ENCODE measurements at places on chromosomes 11 and 22.

DNA sequence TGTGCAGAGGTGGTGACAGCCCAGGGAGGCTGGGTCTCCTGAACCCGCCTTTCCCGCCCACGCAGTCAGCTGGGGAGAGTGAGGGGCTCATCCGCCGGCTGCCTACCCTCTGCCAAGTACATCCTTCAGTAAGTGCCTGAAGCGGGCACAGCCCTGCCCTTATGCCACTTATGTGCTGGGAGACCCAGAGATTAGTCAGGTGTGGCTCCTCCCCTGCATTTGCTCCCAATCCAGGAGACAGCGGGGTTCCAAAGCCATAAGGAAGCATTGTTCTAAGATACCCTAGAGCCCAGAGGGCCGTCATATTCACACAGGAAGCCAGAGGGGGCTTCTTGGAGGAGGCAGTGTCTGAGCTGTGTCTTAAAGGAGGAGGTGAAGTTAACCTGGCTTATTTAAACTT is 5.8 kb upstream of the PPP6R3 start:
- no peak for DNase-seq

GRCh38 chr11:115921540-115921939 is 417.3 kb upstream of the CADM1 start:
- DNase-seq = no peak

DNA sequence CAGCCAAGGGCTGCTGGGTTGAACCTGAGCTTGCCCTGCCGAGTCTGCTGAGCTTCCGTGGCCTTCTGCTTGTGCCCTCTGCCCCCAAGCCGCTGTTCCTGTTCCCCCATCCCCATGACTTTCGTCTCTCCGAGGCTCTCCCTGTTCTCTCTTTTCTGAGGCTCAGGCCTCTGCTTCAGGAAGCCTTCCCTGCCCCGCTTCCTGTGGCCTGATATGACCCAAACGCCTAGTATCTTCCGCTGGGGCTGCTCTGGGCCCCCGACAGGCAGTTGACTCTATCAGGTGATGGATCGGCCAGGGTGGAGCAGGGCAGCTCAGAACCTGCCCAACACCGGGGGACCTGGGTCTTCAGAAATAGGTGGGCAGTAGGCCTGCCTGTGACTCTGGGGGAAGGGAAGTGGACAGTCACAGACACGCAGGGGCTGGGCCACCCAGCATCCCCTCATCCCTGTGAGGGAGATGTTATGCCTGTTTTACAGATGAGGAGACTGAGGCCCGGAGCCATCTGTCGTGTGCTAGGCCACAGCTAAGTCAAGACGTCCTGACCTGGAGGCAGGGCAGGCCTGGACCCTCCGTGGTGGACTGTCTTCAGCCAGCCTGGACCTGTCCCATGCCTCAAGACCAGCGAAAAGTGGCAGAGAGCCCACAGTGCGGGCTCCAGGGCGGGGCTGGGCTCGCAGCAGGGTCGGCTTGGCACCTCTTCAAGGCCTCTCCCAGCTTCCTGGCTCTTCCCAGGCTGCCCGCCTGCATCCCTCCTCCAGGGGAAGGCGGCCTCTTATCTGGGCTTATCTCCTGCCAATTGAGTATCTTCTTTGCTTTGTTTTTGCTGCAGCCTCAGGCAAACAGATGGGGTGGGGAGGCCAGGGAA is 16.2 kb downstream of the BAD start:
- DNase-seq = peak; percentile 85

GRCh38 chr22:30754971-30755758 is 60.5 kb downstream of the OSBP2 start:
- peak; percentile 84 for DNase-seq

GRCh38 chr22:40367342-40367741 is 3.1 kb upstream of the SGSM3 start:
- no peak for DNase-seq

- DNase-seq = peak; percentile 41
Measured at GRCh38 chr22:46941968-46942798, 179.7 kb downstream of the TBC1D22A start.

DNA sequence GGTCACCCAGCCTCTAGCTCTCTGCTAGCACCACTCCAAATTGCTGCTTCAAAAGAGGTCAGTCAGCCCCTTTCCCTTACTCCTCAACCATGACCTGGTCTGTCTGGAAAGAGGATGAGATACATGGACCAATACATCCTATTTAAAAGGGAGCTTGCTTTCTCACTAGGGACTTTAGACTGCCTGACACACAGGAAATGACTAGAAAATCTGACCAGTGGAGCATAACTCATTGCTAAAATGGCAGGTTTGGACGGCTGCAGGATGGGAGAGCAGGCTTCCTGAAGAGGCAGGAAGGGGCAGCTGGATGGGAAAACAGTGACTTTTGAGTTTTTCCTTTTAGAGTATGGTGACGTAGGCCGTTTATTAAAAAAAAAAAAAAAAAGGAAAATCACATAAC is 25.3 kb downstream of the STIM1 start:
- peak; percentile 59 for DNase-seq

DNA sequence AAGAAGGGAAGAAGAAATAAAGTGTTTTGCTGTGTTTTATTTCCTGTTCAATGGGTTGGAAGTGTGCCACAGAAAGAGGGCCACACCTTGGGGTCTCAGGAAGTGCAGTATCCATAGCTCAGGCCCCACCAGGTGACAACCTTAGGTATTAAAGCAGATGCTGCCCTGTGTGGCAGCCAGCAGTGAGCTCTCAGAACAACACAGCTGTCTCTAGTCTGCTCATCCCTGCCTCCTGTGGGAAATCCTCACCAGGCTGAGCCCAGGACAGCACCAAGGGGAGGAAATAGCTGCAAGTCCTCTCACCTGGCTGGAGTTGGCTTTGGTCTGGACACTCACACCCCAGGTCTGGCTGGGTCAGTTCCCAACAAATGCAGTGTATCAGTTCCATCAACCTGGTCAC is 25.1 kb downstream of the ARL14EP start:
- no peak for DNase-seq

GRCh38 chr11:91231226-91231625 is 993.4 kb upstream of the FAT3 start:
- peak; percentile 44 for DNase-seq

DNA sequence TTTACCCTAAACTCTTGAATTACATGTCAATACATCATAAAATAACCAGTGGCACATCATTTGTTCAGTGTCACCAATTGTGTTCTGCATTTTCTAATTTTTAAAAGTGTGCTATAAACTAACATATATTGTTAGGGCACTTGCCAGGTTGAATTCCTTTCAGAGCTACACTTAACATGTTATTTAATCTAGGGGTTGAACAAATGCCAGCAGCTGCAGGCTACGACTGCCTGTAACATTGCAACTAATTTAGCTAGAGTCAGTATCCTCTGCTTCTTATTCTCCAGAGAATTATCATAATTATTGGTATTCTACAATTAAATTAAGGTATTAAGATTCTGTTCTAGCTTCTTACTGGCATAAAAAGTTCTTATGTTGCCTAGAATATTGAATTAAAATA is 46.4 kb upstream of the ARHGAP42 start:
- DNase-seq = no peak

DNA sequence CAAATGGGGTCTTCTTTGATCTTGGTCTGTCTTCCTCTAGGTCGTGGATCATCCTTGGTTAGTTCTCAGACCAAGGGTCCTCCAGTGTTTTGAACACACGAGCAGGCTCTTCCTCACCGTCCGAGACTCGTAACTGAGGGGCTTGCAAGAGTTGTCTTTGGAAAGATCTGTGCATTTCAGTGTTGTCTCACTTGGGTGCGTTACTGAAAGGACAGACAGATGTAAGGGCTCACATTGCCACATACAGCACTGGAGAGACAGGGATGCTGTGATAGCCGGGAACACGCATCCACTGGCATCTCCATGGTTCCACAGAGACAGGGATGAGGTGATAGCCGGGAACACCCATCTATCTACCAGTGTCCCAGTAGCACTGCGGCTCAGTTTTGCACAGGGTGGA is 15.7 kb downstream of the GLB1L2 start:
- DNase-seq = no peak

- no peak for DNase-seq
Measured at GRCh38 chr11:104096900-104097299, 60.5 kb downstream of the DDI1 start.

DNA sequence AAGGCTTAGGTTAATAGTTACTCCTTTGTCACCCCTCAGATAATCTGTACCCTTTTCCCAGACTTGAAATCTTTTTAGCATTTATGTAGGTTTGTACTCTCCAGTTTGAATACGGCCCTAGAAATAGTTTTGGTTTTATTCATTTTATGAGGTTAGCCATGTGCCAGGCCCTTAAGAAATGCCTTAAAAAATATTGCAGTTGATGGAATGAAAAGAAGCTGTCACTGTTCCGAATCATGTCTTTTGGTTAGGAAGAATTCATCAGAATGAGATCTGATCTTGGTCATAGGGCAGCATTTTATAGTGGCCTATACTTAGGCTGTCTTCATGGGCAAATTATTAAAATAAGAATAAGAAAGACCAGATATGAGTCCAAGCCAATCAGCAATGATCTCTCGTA is 14.8 kb upstream of the PRSS23 start:
- peak; percentile 84 for DNase-seq

DNA sequence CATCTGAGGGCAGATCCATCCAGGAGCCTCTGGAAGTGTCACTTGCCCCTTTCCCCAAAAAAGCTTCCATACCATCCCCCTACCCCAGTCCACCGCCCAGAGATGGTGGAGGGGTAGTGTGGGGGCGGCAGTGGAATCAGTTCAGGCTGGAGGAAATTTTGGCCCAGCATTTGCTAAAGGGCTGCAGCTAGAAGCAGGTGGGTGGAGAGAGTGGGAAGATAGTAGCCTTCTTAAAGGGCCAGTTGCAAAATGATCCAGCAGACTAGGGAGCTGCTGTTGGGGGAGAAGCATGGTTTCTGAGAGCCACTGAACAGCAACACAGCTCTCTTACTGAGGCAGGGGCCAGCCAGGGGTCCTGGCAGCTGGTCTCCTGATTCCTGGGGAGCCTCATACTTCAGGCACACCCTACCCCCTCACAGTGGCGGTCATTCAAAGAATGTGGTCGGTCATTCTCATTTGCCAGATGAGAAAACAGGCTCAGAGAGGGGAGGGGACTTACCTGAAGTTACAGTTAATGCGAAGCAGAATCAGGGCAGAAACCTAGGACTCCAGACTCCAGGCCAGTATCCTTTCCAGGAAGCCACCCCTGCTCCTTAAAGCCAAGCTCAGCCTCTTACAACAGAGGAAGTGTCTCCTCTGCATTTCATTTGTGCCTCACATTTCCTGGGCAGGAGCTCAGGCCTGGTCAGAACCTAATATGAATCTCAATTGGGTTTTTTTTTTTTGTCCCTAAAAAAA is 5.4 kb downstream of the SEC14L2 start:
- DNase-seq = no peak

- DNase-seq = no peak
Measured at GRCh38 chr11:8292351-8292750, 28.7 kb upstream of the LMO1 start.

DNA sequence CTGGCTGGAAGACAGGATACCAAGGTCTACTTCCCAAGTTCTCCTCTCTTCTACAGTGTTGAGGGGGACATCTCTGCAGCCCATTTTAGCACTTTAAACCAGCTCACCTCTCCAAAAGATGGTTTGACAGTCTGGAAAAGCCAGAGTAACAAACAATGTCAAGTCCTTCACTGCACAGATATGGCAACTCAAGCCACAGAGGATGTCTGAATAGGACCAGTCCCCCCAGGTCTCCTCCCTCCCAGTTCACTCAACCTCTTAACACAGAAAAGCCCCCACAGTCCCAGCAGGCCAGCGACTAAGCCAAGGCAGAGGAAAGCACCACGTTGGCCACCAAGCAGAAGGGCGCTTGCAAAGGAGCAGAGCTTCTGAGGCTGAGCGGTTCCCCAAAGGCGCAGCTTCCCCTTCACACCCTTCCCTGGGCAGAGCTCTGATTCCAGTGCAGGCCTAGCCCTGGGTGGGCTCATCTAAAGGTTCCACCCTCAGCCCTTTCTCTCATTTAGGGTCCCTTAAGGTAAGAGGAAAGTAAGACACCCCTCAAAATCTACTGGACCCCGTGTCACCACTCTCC is 62.7 kb downstream of the PAK1 start:
- DNase-seq = peak; percentile 37

DNA sequence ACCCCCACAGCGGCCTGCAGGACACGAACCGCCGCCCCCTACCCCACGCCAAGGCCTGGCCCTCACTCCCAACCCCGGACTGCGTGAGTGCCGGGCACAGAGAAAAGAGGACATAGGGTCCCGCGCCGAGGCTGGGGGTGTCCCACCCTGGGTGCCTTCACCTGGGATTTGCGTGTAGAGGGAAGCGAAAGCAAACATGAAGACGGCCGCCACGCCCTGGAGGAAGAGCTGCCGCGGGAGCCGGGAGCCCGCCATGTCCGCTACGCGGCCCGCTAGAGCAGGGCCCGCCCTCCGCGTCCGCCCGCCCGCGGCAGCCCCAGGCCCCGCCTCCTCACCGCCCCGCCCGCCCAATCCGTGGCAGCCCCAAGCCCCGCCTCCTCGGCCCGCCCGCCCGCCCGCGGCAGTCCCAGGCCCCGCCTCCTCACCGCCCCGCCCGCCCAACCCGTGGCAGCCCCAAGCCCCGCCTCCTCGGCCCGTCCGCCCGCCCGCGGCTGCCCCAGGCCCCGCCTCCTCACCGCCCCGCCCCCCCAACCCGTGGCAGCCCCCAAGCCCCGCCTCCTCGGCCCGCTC is at the start of gene LMF2:
Gene LMF2 (minus strand): TSS at position 282 of the 570 bp plus-strand sequence. CDS start 27 bp downstream, at position 255.
- no peak for DNase-seq

GRCh38 chr11:9799886-9800285 is 136.0 kb downstream of the SWAP70 start:
- peak; percentile 76 for DNase-seq

- DNase-seq = no peak
Measured at GRCh38 chr11:70204466-70204799, 1.3 kb downstream of the FADD start.

DNA sequence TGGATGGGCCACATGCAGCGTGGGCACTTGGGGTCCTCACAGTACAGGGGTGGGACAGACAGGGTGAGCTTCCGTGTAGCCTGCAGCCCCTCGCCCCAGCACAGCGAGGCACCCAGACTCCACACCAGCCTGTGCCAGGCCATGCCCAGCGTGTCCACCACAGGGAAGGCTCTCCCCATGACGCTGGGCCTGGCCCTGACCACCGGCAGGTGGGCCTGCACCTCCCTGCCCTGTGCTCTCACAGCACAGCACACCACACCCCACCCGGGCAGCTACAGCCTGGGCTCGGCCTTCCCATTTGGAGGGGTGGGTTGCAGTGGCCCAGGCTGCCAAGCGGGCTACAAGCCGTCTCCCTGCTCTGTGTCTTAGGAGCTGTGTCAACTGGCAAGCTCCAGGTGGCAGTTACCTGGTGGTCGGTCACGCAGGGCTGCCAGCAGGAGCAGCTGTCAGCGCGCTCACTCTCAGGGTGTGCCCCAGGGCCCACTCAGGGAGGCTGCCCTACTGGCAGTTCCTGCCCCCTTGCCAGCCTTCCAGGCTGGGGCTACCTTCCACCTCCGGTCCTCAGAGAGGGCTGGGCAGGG is 4.6 kb downstream of the MOB2 start:
- no peak for DNase-seq

GRCh38 chr22:48316257-48317250 is 1511.1 kb downstream of the BRD1 start:
- DNase-seq = no peak

- DNase-seq = no peak
Measured at GRCh38 chr11:79400206-79400605, 40.6 kb downstream of the TENM4 start.

GRCh38 chr11:130882138-130882551 is 34.1 kb downstream of the SNX19 start:
- peak; percentile 51 for DNase-seq

GRCh38 chr11:606245-606644 is 9.5 kb downstream of the IRF7 start:
- DNase-seq = no peak

GRCh38 chr22:47446331-47446730 is 683.9 kb downstream of the TBC1D22A start:
- DNase-seq = no peak

Measured in EH (cell line).